ENCODE measurements at places on chromosomes 3 and 15. TPM values are rescaled to one million over a fixed set of nuclear protein-coding genes. Genes with fewer than 3 reads are reported as not detected.

GATM gene
- total RNA-seq = 45.6 TPM

PML gene
- 83.4 TPM for total RNA-seq

PRR20G gene
- total RNA-seq = not detected

FBXW12 gene
- total RNA-seq = not detected

SI gene
- not detected for total RNA-seq

DNA sequence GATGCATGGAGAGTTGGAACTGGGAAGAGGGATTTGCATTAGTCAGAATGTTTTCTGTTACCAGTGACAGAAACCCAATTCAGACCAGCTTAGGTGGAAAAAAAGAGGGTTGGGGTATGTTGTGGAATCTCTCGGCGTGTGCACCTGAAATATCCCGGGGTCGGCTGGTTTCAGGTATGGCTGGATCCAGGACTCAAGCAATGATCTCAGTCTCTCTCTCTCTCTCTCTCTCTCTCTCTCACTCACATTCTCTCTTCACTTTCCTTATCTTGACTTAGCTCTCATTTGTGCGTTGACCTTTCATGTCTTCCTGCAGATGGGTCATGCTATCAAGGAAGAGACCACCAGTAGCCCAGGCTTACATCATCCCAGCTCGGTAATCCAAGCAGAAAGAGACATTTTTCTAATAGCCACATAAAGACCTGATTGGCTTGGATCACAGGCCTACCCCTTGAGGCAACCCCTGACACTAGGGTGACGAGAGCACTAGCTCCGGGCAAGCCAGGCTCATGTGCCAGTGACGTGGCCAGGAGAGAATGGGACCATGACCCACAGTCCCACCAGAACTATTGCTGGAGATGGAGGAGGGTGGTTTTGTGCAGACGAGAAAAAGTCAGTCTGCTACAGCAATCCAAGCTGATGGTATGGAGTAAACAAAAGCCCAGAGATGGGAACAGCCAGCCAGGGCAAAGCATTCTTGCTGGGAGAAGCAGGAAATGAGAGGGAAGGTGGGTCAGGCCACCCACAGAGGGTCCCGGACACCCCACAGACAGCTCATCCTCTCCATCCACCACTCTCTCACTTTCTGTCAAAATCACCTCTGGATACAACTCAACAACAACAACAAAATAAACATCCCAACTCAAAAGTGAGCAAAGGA lies 91.7 kb downstream of the CHSY1 start:
- DNase-seq = no peak

DNA sequence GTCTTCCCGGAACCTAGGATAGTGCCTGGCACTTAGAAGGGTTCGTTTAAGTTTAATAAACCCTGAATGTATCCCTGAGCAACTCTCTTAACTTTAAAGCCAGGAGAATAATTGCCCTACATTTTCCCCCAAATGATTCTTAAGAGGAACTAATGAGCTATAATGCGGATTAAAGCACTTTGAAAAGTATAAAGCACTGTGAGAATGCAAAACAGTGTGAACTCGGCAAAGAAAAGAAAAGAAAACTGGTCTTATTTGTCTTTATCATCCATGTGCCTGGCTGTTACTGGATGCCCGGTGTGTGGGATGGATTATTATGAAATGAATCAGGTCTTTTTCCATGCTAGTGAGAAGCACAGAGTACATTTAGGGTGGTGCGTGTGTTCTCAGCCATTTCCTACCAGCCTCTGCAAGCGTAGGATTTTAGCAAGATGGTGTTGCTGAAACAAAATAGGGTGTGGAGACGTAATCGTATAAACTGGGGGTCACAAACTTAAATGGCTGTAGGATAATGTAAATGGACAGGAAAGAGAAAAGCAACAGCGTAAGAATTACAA lies 983 bp downstream of the KBTBD12 start:
- DNase-seq = no peak

DNA sequence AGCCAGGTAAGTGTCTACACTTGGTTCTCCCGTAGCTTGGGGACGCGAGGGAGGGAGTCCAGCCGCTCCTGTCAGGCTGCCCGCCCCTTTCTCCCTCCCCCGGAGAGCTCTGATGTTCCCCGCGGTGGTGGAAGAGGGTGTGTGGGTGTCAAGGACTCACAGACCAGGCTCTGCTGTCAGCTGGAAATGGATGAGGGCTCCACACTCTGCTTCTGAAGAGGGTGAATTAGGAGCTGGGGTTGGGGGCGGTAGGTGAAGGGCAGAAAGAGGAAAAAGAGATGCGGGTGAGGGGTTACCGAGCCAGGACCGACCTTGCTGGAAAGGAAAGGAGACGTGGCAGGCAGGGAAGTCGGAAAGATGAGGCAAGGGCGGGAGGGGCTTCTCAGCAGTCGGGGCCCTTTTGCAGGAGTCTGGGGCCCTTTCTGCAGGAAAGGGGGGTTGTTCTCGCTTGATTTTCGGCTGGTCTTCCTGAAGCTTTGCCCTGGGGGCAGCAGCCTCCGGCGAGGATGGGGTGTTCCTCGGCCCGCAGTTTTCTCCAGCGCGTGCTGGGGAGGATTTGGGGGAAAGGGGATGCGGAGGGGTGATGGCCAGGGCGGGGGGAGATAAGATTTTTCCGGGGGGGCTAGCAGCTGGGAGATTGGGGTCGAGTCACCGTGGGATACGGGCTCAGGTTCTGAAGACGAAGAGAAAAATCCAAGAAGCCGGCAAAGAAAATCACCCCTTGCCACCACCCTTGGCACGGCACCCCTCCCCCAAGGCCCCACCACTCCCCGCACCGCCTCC lies 602 bp upstream of the BAHD1 start:
- DNase-seq = peak; percentile 71

DNA sequence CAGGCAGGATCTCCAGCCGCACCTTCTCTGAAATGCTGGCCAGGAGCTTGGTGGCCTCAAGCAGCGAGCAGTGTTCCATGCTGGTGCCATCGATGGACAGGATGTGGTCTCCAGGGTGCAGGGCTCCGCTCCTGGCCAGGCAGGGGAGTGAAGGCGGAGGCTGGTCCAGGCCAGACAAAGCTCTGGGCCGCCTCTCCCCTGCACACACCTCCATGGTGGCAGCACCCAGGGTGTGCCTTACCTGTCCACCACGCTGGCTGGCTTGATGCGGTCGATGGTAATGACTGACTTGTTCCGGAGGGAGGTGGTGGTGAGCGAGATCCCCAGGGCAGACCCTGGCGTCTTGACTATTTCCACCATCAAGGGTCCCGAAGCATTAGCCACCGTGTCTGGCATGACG lies 20.0 kb downstream of the GRIP2 start:
- DNase-seq = no peak

DNA sequence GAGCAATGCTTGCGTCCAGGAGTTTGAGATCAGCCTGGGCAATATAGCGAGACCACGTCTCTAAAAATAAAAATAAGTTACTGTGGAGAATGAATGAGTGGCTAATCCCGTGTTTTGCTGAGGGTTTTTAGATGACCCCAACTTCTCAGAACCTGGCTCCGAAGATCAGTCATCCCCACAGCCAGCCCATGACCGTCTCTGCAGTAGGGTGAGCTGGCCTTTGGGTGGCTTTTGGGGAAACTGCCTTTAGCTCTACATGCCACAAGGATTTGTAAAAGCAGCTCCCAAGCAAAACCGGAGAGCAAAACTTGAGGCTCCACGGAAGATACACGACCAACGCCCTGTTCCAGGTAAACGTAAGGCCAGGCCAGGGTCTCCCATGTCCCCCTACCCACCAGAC lies 39.2 kb upstream of the TFRC start:
- no peak for DNase-seq

GRCh38 chr3:56754741-56755417 lies 46.9 kb downstream of the ARHGEF3 start:
- DNase-seq = no peak

GRCh38 chr3:168087539-168087938 lies 8.2 kb downstream of the GOLIM4 start:
- DNase-seq = no peak

DNA sequence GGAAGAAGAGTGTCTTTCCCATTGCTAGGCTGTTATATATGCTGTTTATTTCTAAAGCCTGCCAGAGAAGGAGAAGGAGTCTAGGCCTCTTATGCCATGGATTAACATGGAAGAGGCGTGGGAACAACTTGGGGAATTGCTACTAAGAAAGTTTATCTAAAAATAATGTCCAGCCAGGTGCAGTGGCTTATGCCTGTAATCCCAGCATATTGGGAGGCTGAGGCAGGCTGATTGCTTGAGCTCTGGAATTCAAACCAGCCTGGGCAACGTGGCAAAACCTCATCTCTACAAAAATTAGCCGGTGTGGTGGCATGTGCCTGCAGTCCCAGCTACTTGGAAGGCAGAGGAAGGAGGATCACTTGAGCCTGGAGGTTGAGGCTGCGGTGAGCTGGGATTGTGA lies 51.7 kb upstream of the ARPP19 start:
- no peak for DNase-seq

DNA sequence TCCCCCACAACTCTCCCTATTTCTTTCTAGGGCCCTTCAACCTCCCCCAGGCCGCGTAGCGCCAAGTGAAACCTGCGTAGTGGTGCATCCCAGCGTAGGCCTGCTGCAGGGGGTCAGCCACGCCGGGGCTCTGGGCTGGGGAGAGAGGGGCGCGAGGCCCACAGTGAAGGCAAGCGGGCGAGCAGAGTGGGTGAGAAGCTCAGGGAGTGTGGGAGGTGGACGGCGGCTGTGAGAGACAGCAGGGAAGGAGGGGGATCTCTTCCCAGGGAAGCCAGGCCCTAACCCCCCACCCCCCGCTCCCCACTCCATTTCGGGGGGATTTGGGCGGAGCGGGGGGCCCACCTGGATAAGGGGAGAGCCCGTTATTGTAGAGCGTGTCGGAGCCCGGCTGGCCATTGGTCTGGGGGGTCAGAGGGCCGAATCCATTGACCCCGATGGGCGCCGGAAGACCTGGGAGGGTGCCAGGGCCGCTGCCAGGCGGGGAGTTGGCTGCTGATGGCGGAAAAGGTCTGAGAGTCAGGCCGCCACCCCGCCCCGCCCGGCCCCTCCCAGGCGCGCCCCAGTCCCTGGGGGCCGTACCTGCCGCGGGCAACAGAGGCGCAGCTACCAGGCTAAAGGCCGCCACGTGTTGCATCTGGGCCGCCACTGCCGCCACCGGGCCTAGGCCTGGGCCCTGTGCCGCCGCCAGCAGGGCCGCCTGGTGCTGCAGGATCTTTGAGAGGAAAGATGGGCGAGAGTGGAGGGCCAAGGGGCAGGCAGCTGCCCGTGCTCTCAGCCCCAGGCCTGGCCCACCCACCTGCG lies 16.6 kb upstream of the PARP6 start:
- no peak for DNase-seq

GRCh38 chr15:68415501-68416157 lies 16.3 kb downstream of the ITGA11 start:
- DNase-seq = no peak

GRCh38 chr3:141776376-141776775 lies 13.2 kb downstream of the GRK7 start:
- peak; percentile 24 for DNase-seq

- DNase-seq = no peak
These were observed 22.4 kb downstream of the FNDC3B start for GRCh38 chr3:172061724-172062184.

DNA sequence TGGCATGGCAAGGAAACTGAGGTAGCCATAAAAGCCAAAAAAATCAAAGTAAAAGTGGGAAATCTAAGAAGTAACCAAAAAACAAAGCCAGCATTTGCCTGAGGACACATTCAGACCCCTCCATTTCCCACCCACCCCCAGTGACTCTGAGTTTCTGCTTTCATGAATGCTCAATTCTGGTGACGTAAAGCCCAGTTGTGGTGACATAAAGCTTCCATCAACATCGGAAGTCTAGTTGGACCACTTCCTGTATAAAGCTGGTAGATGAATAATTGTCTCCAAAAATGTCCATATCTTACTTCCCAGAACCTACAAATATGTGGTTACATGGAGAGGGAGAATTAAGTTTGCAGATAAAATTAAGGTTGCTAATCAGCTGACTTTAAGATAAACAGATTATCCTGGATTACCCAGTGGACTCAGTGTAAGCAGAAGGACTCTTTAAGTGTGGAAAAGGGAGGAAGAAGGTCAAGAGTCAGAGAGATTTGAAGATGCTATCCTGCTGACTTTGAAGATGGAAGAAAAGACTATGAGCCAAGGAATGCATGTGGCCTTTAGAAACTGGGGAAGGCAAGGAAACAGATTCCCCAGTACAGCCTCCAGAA lies 62.0 kb upstream of the ST3GAL6 start:
- no peak for DNase-seq

- peak; percentile 19 for DNase-seq
These were observed at the start of gene HTR3D for GRCh38 chr3:184031187-184031792. Gene HTR3D, plus strand, starts transcription at chr3:184031742. Its CDS starts 0 bp downstream, at chr3:184031742.

GRCh38 chr3:1036207-1036826 lies 56.5 kb upstream of the CNTN6 start:
- DNase-seq = no peak

GRCh38 chr3:87350367-87351199 lies 74.2 kb upstream of the POU1F1 start:
- DNase-seq = no peak

DNA sequence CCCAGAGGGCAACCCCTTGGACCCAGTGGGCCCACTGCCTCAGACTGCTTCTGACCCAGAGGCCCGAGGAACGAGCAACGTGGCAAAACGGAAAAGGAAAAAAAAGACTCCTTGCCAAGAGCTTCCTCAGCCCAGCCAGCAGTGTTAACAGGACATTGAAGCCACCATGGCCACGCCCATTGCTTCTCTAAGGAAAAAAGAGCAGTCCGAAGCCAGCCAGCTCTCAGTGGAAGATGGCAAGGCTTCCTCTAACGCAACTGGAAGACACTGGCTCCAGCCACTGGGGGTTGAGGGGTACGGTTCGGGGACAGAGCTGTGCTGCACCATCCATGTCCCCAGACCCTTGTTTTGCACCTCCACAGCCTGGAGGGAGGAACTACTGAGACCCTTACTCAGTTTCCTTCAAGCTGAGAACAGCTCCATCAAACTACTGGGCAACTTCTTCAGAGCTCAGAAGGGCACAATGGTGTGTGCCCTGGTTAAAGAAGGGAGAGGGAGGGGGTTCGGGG lies 10.7 kb downstream of the BMF start:
- DNase-seq = peak; percentile 53

DNA sequence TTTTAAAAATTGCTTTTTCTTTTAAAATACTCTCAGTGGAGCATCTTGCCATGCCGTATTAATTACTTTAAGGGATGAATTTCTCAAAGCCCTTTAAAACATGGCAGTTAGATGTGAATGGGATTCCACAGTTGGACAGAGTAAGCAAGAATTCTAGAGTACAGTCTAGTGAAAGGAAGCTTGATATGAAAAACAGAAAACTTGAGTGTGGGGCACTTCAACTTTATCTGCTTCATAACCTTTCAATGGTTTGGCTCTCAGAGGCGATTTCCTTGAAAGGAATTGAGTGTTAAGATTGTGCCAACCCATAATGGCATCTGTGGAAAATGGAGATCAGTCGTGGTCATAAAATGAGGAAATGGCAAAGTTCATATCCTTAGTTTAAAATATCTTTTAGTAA lies 127.7 kb upstream of the SAMMSON start:
- DNase-seq = no peak

Measured in thyroid gland (tissue), 4 donors.